Vagina (tissue), 2 donors: ENCODE measurements at places on chromosomes 4 and X. TPM values are rescaled to one million over a fixed set of nuclear protein-coding genes. Genes with fewer than 3 reads are reported as not detected.

- H3K36me3 ChIP-seq = no peaks in the 10 kb centered on the region
- no peaks in the 10 kb centered on the region for H3K27me3 ChIP-seq
- H3K4me1 ChIP-seq = no peaks in the 10 kb centered on the region
- DNase-seq = no peak
- H3K27ac ChIP-seq = no peak overlapping the region
Measured at GRCh38 chrX:23394421-23394820, 59.8 kb downstream of the PTCHD1 start.

DNA sequence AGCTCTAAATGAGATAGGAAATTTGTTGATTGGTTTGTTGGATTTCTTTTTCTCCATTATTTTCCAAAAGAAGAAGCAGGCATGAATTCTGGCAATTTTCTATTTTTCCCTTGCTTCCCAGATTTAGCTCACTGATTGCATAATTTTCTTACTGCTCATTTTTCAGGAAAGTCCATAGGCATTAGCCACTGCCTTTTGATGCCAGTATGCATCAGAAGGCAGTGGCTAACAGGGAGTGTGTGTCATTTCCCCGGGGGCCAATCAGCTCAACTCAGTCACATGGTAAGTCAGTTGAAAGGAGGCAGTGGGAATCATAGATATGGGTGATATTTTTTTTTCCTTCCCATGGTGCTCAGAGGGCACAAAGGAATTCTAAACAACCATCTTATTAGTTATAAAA, 156.7 kb downstream of the TRIML1 start:
- H3K4me3 ChIP-seq = no peak overlapping the region
- DNase-seq = no peak
- H3K36me3 ChIP-seq = no peaks in the 10 kb centered on the region
- H3K27me3 ChIP-seq = no peaks in the 10 kb centered on the region
- no peaks in the 10 kb centered on the region for H3K4me1 ChIP-seq
- H3K27ac ChIP-seq = no peak overlapping the region

- H3K27me3 ChIP-seq = no peaks in the 10 kb centered on the region
- no peaks in the 10 kb centered on the region for H3K4me1 ChIP-seq
- no peak overlapping the region for H3K4me3 ChIP-seq
- H3K36me3 ChIP-seq = no peaks in the 10 kb centered on the region
Measured at GRCh38 chr4:55308071-55308470, 38.0 kb upstream of the SRD5A3 start.

- no peak for DNase-seq
- H3K4me3 ChIP-seq = peak overlapping the region; percentile 58
- H3K36me3 ChIP-seq = no peaks in the 10 kb centered on the region
Measured at GRCh38 chr4:121800638-121800960, 524 bp upstream of the EXOSC9 start.

DNA sequence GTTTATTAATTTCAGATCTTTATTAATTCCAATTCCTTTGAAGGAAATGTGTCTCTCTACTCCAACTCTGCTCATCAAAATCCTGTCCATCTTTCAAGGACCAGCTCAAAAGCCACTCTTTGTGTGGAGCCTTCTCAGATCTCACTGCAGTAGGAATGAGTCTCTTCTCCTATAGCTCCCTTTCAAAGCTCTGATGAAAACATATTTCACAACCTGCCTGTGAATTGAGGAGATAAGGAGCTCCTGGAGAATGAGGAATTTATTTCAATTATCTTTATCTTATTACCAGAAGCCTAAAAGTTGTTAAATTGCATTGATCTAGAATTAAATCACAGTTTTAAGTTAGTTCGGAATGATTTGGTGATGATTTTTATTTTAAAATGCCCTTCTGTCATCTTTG, 92.6 kb upstream of the TRPC3 start:
- no peak overlapping the region for H3K4me3 ChIP-seq
- no peaks in the 10 kb centered on the region for H3K27me3 ChIP-seq
- no peak overlapping the region for H3K27ac ChIP-seq
- no peak for DNase-seq
- H3K36me3 ChIP-seq = no peaks in the 10 kb centered on the region

DNA sequence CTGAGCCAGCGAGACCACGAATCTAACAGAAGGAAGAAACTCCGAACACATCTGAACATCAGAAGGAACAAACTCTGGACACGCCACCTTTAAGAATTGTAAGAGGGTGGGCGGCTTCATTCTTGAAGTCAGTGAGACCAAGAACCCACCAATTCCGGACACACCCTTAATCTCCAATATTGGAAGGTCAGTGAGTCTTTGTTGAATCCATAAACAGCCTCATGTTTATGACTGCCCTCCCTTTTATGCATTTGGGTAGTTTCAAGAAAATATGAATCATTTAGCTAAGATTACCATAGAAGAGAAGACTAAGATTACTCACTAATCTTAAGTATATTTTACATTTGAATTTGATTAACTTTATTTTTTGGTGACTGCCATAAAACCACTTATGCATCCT, 48.5 kb downstream of the VCX2 start:
- no peak for DNase-seq
- no peaks in the 10 kb centered on the region for H3K4me1 ChIP-seq
- H3K36me3 ChIP-seq = no peaks in the 10 kb centered on the region
- no peak overlapping the region for H3K4me3 ChIP-seq

GRCh38 chrX:136646602-136647239, 1.2 kb upstream of the CD40LG start:
- H3K27me3 ChIP-seq = no peaks in the 10 kb centered on the region
- no peak for DNase-seq
- H3K4me1 ChIP-seq = no peaks in the 10 kb centered on the region
- H3K36me3 ChIP-seq = no peaks in the 10 kb centered on the region
- no peak overlapping the region for H3K4me3 ChIP-seq

DNA sequence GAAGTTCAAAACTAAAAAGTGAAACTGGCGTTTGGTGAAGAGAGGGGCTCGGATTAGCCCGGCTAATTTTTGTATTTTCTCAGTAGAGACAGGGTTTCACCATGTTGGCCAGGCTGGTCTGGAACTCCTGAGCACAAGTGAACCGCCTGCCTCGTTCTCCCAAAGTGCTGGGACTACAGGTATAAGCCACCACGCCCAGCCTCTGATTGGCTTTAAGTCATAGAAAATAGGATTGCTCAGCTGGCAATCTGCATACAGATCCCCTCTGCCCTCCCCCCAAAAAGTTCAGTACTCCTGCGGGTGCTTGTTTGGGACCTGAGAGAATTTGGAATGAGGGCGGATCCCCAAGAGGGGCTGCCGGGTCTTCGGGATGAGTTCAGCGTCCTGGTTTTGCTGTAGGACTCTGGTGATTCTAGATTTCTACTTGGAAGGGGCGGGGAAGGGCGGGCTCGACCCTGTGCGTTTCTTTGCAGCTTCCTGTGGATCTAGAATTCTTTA, 537 bp upstream of the PRKX start:
- peak overlapping the region; percentile 74 for H3K4me3 ChIP-seq
- H3K27me3 ChIP-seq = no peaks in the 10 kb centered on the region
- DNase-seq = no peak
- H3K36me3 ChIP-seq = no peaks in the 10 kb centered on the region

GRCh38 chr4:14772388-14772787, 229.9 kb upstream of the CPEB2 start:
- H3K4me1 ChIP-seq = peaks cover 28% of the 10 kb centered on the region
- H3K4me3 ChIP-seq = no peak overlapping the region
- no peak overlapping the region for H3K27ac ChIP-seq
- DNase-seq = no peak

- H3K36me3 ChIP-seq = no peaks in the 10 kb centered on the region
- H3K4me1 ChIP-seq = no peaks in the 10 kb centered on the region
- no peak for DNase-seq
- H3K27ac ChIP-seq = no peak overlapping the region
Measured at GRCh38 chrX:56281789-56282188, 49.6 kb downstream of the KLF8 start.

- no peak overlapping the region for H3K4me3 ChIP-seq
- H3K27me3 ChIP-seq = no peaks in the 10 kb centered on the region
- peaks cover 8% of the 10 kb centered on the region for H3K4me1 ChIP-seq
- no peaks in the 10 kb centered on the region for H3K36me3 ChIP-seq
Measured at GRCh38 chr4:109810552-109811387, 4.8 kb upstream of the GAR1 start.

DNA sequence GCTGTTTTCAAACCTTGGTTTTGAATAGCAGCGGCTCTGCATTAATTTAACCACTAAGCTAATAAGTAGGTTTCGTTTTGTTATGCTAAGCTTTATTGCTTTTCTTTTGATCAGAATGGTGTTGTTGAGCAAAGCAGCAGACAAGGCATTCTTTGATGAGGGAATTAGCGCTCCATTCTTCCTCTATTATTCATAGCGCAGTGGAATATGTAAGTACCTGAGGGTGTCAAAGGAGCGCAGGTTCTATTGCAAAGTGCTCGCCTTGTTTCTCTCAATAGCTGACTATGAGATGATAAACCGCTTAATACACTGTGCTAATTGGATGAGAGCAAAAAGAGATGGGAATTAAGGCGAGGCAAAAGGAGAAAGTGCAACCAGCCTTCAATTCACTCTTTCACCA, 16.3 kb downstream of the ARX start:
- no peaks in the 10 kb centered on the region for H3K27me3 ChIP-seq
- H3K27ac ChIP-seq = no peak overlapping the region
- no peak for DNase-seq
- H3K4me1 ChIP-seq = peaks cover under 1% of the 10 kb centered on the region

GRCh38 chr4:7813674-7814073, 126.0 kb downstream of the AFAP1 start:
- H3K4me3 ChIP-seq = no peak overlapping the region
- H3K27me3 ChIP-seq = no peaks in the 10 kb centered on the region
- DNase-seq = no peak
- H3K4me1 ChIP-seq = no peaks in the 10 kb centered on the region

DNA sequence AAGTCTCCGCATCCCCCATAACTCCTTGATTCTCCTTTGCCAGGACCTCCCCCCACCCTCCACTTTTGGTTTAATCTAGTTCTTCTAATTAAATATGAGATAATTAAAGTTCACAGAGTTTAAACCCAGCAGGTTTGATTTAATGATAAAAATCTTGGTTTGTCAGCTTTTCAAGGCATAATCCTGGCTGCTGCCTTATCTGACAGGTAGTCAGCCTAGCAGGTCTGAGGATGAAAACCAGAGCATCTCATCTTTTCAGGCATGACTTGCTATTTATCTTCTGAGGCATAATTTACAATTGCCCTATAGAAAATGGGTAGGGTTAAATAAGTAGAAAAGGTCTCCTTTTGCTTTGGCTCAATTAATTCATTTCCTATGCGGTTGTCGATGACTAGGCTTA, 591.2 kb downstream of the RPA4 start:
- no peaks in the 10 kb centered on the region for H3K4me1 ChIP-seq
- DNase-seq = no peak
- H3K4me3 ChIP-seq = no peak overlapping the region
- H3K36me3 ChIP-seq = no peaks in the 10 kb centered on the region
- H3K27ac ChIP-seq = no peak overlapping the region

GRCh38 chrX:132809581-132809980, 148.8 kb downstream of the HS6ST2 start:
- no peaks in the 10 kb centered on the region for H3K36me3 ChIP-seq
- H3K4me3 ChIP-seq = no peak overlapping the region
- H3K27me3 ChIP-seq = no peaks in the 10 kb centered on the region
- DNase-seq = no peak
- no peak overlapping the region for H3K27ac ChIP-seq
- no peaks in the 10 kb centered on the region for H3K4me1 ChIP-seq

DNA sequence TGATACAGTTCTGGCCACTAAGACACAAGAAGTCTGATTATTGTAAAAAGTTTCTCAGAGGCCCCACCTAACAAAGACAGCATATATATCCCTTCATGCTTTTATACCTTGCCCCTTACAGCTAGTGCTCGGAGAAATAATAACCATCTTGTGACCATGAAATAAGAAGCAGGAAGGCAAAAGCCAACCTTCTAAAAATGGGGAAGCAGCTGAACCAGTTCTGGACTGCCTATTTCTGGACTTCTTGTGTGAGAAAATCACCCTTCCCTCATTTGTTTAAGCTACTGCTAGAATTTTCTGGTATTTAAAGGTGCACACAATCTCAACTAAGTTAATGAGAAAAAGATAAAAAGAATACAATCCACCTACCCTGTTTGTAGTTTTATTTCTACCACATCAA, 87.5 kb downstream of the CNOT6L start:
- H3K36me3 ChIP-seq = peaks cover 19% of the 10 kb centered on the region
- no peak overlapping the region for H3K4me3 ChIP-seq
- no peak for DNase-seq
- H3K27ac ChIP-seq = no peak overlapping the region
- H3K4me1 ChIP-seq = no peaks in the 10 kb centered on the region
- H3K27me3 ChIP-seq = no peaks in the 10 kb centered on the region

DNA sequence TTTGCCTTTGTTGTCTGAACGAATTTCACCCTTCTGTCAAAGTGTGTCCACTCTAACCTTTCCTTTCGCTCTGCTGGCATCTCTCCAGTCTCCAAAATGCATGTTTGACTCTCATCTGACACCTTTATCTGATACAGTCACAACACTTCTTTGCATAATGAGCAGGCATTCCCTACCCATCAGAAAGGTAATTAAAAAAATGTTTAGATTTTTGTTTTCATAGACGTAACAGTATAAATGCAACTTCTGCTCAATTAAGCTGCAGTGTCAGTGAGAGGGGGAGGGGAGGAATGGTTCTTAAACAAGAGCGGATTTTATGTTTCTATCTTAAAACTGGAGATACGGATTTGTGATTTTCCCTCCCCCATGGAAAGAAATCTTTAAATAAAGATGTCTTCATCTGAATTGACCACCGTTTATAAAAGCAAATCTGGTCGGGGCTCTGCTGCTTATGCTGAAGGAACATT, 70.2 kb downstream of the CXXC4 start:
- no peak for DNase-seq
- H3K27ac ChIP-seq = no peak overlapping the region
- H3K27me3 ChIP-seq = no peaks in the 10 kb centered on the region
- H3K36me3 ChIP-seq = no peaks in the 10 kb centered on the region

GRCh38 chr4:165326831-165327210, 648 bp upstream of the MSMO1 start:
- H3K27ac ChIP-seq = peak overlapping the region; percentile 71
- H3K4me3 ChIP-seq = peak overlapping the region; percentile 89

DNA sequence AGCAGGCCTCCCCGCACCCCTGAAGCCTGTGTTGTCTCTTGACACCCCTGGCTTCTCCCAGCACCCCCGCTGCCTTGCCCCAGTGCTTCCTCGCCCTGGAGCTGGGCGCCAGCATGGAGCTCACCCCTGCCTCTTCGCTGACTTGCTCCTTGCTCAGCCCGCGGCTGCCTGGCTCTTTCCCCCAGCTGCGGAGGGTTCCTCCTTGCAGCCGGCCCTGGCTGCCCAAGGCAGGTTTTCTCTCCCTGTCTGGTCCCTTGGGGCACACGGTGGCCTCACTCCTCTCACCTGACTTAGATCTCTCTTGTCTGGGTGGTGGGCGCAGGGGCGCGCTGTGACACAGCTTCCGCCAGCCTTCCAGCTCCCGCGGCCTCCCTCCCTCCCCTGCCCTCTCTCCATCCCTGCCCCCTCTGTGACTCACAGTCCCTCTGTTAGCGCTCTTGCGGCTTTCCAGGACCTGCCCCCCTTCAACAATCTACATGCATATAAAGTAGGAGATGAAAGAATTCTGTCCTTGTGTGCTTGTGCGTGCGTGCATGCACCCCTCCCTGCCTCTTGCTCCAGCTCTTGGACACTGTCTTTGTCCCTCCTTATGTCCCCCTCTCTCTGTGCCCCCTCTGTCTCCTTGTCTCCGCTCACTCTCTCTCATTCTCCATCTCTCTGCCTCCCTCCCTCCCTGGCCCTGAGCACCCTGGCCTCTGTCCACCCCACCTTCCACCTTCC, 2.2 kb downstream of the PLXNB3 start:
- no peaks in the 10 kb centered on the region for H3K36me3 ChIP-seq
- no peaks in the 10 kb centered on the region for H3K27me3 ChIP-seq
- H3K4me1 ChIP-seq = peaks cover 30% of the 10 kb centered on the region

The STPG2 gene
- not detected for total RNA-seq

The PDGFRA gene
- 141 TPM for total RNA-seq

The ARR3 gene
- total RNA-seq = not detected

The MAGEC2 gene
- total RNA-seq = not detected

The UPF3B gene
- total RNA-seq = 2.5 TPM
